Stomach (tissue), 19 donors: ENCODE measurements at places on chromosomes 1 and 21. TPM values are rescaled to one million over a fixed set of nuclear protein-coding genes. Genes with fewer than 3 reads are reported as not detected.

Gene SLAMF8
- not detected for total RNA-seq

Gene TRIM46
- total RNA-seq: 0.73 TPM

Gene IL10RB
- 33.9 TPM for total RNA-seq

Gene TMEM59
- 220 TPM for total RNA-seq

- H3K27ac ChIP-seq: peak overlapping the region; percentile 93
- DNase-seq: no peak
- no peaks in the 10 kb centered on the region for H3K36me3 ChIP-seq
- H3K4me3 ChIP-seq: no peak overlapping the region
- H3K4me1 ChIP-seq: peaks cover 36% of the 10 kb centered on the region
Measured at GRCh38 chr1:230869500-230869899, 1.2 kb upstream of the C1orf198 start.

DNA sequence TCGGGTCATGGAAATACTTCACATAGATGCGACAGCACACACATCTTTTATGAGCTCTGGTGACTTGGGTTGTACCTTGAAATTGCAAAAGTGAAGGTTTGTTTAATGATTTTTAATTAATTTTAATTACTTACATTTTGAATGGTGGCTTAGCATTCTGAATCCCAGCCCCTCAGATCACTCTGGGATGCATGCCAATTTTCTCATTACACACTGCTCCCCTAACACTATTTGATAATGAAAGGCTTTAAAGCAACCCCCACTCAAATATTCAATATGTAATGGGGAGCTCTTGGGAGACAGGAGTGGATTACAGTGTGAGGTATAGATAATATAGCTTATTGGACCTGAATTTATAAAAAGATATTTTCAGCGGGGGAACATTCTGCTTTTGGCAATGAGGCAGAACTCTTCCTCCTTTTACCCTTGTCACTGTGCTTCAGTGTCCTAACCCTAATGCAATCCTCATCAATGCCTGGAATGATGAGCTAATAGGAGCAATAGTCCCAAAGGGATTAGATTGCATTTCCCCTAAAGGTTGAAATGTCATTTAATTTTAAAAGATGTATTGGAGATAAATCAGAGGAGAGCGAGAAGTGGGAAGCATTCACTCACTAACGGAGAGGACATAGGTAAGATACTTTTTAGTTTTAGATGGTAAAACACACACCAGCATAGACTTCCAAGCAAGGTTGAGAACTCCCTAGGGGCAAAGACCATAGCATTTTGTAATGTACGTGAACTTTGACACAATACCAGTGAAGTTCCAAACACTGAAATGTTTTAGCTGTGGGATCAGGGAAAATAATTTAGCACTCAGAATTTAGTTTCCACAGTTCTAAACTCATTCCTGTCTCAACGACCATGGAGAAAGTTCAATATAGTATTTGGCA is 384.1 kb upstream of the PLXNA2 start:
- no peaks in the 10 kb centered on the region for H3K27me3 ChIP-seq
- H3K4me3 ChIP-seq: no peak overlapping the region
- no peaks in the 10 kb centered on the region for H3K4me1 ChIP-seq
- H3K36me3 ChIP-seq: no peaks in the 10 kb centered on the region
- H3K27ac ChIP-seq: no peak overlapping the region

DNA sequence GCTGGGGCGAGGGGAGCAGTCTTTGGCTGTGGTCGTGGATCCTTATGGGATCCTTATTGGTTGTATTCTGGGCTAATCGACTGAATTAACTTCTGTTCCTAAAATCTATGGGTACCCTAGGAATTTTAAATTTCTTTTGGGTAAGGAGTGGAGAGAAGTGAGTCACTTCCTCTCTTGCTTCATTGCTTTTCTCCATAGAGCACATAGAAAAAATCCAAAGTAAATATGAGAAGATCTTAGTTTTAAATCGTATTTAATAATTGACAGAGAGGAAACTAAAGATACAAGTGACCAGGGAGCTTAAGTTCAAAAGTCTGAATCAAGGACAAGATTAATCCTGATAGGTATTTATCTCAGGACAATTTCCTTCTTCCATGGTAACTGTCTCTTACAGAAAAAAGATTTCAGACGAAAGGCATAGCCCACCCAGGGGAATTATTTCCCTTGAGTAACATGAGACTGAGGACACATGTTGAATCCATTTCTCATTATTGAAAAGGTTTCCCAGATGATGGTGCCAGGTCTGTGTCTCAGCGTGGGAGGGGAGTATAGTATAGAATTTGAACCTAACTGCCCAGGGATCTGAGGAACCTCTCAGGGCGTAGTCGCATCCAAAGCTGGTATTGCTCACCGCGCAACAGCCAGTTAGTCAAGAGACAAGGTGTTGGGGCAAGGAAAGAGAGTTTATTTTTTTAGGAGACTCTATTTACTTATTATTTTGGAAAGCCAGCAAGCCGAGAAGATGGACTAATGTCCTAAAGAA is 28.7 kb upstream of the FASLG start:
- no peaks in the 10 kb centered on the region for H3K36me3 ChIP-seq
- no peaks in the 10 kb centered on the region for H3K4me1 ChIP-seq
- no peak overlapping the region for H3K4me3 ChIP-seq

GRCh38 chr21:43930848-43931375 is 65.9 kb downstream of the AGPAT3 start:
- H3K4me3 ChIP-seq: no peak overlapping the region
- H3K27me3 ChIP-seq: no peaks in the 10 kb centered on the region
- H3K4me1 ChIP-seq: peaks cover 34% of the 10 kb centered on the region
- DNase-seq: no peak
- peaks cover 19% of the 10 kb centered on the region for H3K36me3 ChIP-seq

DNA sequence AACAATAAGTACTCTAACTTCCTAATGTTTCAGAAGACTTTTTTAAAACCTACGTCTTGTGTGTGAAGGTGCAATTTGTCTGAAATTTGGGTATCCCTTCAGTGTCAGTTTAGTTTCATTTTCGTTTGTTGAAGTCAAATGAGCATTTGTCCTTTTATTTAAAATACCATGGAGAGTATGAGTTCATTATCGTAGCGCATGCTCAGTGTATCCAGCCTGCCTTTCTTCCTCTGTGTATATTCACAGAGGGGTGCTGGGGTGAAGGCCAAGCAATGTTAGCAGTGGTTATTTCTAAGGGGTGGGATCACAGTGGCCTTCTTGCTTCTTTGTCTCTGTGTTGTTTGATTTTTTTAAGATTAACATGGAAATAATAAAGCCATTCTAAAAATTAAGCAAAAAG is 43.2 kb downstream of the CNN3 start:
- H3K36me3 ChIP-seq: peaks cover under 1% of the 10 kb centered on the region
- peaks cover 14% of the 10 kb centered on the region for H3K4me1 ChIP-seq
- H3K4me3 ChIP-seq: peak overlapping the region; percentile 15
- H3K27me3 ChIP-seq: no peaks in the 10 kb centered on the region
- H3K27ac ChIP-seq: peak overlapping the region; percentile 64

DNA sequence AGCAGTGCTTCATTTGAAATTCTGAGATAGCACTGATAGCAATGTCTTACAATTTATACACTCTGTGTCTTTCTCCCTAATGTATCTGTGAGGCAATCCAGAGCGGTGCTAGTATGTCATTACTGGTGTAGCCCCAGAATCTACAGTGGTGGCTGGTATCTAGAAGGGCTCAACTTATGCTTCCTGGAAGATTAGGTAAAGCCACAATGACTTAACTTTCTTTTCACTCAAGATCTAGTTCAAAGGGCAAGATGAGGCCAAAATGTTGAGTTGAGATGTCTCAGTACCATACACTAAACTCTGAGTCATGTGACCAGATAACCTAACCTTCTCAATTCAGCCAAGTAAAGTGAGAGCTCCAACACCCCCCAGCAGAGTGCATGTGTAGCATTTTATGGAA is 77.5 kb downstream of the PAPPA2 start:
- H3K36me3 ChIP-seq: no peaks in the 10 kb centered on the region
- H3K4me3 ChIP-seq: no peak overlapping the region
- no peak for DNase-seq
- H3K27ac ChIP-seq: no peak overlapping the region
- H3K27me3 ChIP-seq: no peaks in the 10 kb centered on the region
- no peaks in the 10 kb centered on the region for H3K4me1 ChIP-seq

GRCh38 chr1:41366455-41367287 is 5.4 kb downstream of the FOXO6 start:
- H3K4me1 ChIP-seq: peaks cover 43% of the 10 kb centered on the region
- peaks cover 69% of the 10 kb centered on the region for H3K27me3 ChIP-seq
- no peaks in the 10 kb centered on the region for H3K36me3 ChIP-seq
- H3K27ac ChIP-seq: peak overlapping the region; percentile 41
- DNase-seq: peak; percentile 86
- H3K4me3 ChIP-seq: peak overlapping the region; percentile 52

GRCh38 chr1:214708321-214708955 is 105.4 kb downstream of the CENPF start:
- no peak overlapping the region for H3K27ac ChIP-seq
- no peaks in the 10 kb centered on the region for H3K27me3 ChIP-seq
- no peak overlapping the region for H3K4me3 ChIP-seq
- H3K4me1 ChIP-seq: no peaks in the 10 kb centered on the region
- no peak for DNase-seq

DNA sequence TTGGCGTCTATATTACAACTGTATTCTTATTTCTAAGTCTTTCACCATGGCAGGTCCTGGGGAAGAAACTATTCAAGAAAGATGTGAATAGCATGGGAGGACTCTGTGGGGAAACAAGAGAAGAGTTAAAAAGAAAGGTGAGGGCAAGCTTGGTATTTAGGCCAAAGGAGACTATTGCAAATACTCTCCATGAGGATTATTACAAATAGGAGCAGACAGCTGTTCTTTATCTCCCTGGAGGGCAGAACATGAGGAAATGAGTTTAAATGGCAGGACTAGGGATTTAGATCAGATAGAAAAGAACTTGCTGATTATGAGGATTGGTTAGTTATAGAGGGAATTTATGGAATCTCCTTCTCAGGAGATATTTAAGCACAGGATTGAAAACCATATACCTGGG is 186.8 kb downstream of the CDC7 start:
- H3K27ac ChIP-seq: no peak overlapping the region
- peaks cover 8% of the 10 kb centered on the region for H3K36me3 ChIP-seq
- DNase-seq: no peak
- no peaks in the 10 kb centered on the region for H3K27me3 ChIP-seq
- peaks cover 44% of the 10 kb centered on the region for H3K4me1 ChIP-seq

DNA sequence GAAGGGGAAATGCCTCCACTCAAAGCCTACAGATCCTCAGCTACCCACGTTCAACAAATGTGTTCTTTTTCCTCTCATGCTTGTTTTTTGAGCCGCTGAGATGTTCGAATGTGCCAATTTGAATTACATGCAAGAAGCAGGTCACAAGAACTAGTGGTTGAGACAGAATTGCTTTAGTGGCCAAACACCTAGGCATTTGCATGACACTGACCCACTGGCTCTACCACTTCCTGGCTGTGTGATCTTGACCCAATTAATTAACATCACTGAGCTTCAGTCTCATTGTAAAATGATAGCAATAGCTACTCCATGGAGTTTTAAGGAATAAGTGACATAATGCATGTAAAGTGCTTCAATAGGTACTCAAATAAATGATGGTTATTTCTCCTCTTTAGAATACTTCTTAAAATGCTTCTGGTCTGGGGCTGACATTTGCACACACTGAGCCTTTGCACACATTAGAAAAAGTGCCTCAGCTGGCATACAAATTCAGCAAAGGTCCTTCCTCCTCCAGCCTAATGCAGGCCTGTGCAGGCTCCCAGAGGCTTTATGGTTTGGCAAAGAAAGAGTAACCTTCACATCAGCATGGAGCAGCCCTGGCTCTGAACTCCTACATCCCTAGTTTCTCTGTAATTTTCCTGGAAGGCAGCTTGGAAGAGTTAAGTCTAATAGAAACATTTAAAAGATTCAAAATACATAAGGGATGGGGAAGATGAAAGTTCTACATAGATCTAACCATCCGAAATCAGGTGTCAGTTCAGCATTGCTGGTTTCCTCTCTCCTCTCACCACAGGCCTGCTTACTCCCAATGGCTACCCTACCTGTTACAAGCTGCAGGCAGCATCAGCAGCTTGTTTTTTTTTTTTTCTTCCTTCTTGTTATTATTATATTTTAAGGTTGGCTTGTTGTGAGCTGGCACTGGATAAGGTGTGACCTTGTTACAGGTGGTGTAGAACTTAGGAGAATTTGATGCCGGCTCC is 107.4 kb downstream of the TBX19 start:
- H3K27ac ChIP-seq: no peak overlapping the region
- no peak for DNase-seq
- H3K4me1 ChIP-seq: no peaks in the 10 kb centered on the region

GRCh38 chr1:204532832-204533231 is 16.6 kb downstream of the MDM4 start:
- peaks cover 100% of the 10 kb centered on the region for H3K36me3 ChIP-seq
- no peaks in the 10 kb centered on the region for H3K27me3 ChIP-seq
- no peak overlapping the region for H3K4me3 ChIP-seq
- no peak overlapping the region for H3K27ac ChIP-seq
- peaks cover 3% of the 10 kb centered on the region for H3K4me1 ChIP-seq

- no peak overlapping the region for H3K4me3 ChIP-seq
- no peaks in the 10 kb centered on the region for H3K27me3 ChIP-seq
- DNase-seq: no peak
- H3K4me1 ChIP-seq: no peaks in the 10 kb centered on the region
- no peaks in the 10 kb centered on the region for H3K36me3 ChIP-seq
- H3K27ac ChIP-seq: no peak overlapping the region
Measured at GRCh38 chr1:245285168-245285567, 130.4 kb downstream of the KIF26B start.

GRCh38 chr1:93708734-93709481 is 27.3 kb upstream of the BCAR3 start:
- peaks cover 34% of the 10 kb centered on the region for H3K4me1 ChIP-seq
- H3K4me3 ChIP-seq: no peak overlapping the region
- H3K27ac ChIP-seq: peak overlapping the region; percentile 24
- H3K36me3 ChIP-seq: no peaks in the 10 kb centered on the region

DNA sequence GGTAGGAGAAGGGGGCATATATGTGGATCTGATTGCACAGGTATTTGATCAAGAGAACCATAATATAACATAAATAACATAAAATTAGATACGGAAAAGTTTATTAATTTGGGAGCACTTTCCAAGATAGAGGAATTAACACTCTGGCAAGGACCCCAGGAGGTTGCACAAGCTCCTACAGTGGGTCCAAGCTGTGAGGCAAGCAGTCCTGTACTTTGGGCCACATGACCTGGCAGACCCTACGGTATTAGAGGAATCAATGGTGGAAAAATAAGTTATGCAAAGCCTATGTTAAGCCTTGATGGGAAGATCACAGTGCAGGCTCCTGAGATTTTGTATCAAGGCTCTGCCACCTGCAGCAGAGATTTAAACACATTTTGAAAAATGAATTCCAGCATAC is 220.1 kb downstream of the COL24A1 start:
- no peaks in the 10 kb centered on the region for H3K36me3 ChIP-seq
- H3K27ac ChIP-seq: no peak overlapping the region
- no peak overlapping the region for H3K4me3 ChIP-seq
- no peak for DNase-seq

- no peaks in the 10 kb centered on the region for H3K27me3 ChIP-seq
- peak; percentile 96 for DNase-seq
- peak within 1 kb of the TSS; percentile 73 for H3K27ac ChIP-seq
- H3K4me3 ChIP-seq: peak within 1 kb of the TSS; percentile 71
- peaks cover 33% of the 10 kb centered on the region for H3K36me3 ChIP-seq
Measured at GRCh38 chr1:161098210-161099068, at the start of gene KLHDC9. Gene KLHDC9, plus strand, starts transcription at chr1:161098361. Its CDS starts 175 bp downstream, at chr1:161098536.

DNA sequence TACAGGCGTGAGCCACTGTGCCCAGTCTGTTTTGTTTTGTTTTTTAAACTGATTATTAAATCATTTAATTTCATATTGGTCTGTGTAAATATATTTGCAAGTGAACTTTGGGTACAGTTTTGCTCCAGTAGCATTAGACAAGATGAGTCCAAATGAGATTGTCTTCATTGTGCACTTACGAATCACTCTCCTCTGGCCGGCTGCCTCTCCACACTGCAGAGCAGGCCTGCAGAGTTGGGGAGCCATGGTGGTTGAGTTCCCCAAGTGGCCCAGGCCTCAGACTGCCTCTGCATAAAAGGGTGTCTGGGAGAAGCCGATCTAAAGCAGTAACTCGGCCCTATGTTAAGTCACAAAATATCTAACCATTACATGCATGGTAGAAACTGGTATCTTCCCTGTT is 74.8 kb downstream of the ATP5PO start:
- peaks cover 18% of the 10 kb centered on the region for H3K4me1 ChIP-seq
- no peak overlapping the region for H3K27ac ChIP-seq
- H3K36me3 ChIP-seq: no peaks in the 10 kb centered on the region
